BJ (cell line): ENCODE measurements at places on chromosomes 4 and X. TPM values are rescaled to one million over a fixed set of nuclear protein-coding genes. Genes with fewer than 3 reads are reported as not detected.

DNA sequence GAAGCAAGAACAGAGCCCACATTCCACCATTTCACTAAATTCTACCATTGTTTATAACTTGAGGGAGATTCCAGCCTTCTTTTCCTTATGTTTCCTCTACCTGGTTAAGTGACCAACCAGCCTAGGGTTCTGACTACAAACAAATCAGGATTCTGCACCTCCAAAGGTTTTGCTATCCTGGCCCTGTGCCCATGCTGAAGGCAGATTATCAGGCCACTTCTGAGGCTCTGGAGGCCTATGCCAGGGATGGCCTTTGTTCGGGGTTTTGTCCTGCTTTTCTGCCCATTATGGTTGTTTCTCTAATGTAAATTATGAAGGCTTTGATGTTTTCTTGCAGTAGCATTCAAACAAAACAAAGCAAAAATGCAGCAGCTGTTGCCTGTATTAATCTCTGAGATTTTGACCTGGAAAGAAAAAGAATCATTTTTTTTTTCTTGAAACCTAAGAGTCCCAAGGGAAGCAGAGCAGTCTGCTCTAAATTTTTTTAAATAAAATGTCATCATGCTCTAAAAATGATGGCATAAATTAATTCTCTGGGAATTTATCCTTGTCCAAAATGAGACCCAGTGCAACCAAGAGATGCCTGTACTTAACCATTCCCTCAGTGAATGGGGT lies 55.6 kb downstream of the RNF150 start:
- DNase-seq: no peak

- no peak for DNase-seq
Observed at GRCh38 chr4:139761461-139761860, 95.8 kb downstream of the MGST2 start.

DNA sequence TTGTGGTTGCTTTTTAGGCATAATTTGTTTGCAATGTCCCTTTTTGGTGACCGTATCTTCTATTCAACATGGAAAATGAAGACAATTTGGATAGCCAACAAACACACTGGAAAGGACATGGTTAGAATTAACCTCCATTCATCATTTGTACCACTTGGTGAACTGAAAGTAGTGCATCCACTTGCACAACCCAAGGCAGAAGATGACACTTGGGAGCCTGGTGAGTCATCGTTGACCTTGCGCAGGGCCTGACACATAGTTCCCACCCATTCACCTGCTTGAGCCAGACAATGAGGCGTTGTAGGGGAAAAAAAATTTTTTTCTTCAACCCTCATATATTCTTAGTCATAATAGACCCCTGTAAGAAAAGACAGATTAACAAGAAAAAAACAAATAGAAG lies 32.4 kb downstream of the EGF start:
- no peak for DNase-seq

Gene PITX2
- polyA plus RNA-seq: 0.56 and 1.1 TPM in 2 replicates

Gene STK32B
- polyA plus RNA-seq: 5.6 and 11.2 TPM in 2 replicates

Gene STBD1
- polyA plus RNA-seq: 4.2 and 4.4 TPM in 2 replicates
